ENCODE measurements at places on chromosomes 11 and 22.

DNA sequence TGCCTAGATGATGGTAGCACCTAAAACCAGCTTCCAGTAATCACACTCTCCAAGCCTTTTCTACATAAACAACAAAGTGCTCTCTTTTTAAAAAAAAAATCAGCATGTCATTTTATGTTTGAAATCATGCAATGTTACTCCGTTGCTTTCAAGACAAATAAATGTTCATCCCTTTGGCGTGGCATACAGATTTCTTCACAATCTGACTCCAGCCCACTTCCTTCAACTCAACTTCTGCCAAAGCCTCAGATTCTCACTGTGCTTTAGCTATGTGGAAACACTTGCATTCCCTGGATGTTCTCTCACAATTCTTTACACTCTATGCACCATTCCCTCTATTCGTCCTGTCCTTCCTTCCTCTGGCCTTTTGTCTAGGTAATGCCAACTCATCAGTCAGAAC, 206.3 kb upstream of the BLID start:
- DNase-seq = no peak

DNA sequence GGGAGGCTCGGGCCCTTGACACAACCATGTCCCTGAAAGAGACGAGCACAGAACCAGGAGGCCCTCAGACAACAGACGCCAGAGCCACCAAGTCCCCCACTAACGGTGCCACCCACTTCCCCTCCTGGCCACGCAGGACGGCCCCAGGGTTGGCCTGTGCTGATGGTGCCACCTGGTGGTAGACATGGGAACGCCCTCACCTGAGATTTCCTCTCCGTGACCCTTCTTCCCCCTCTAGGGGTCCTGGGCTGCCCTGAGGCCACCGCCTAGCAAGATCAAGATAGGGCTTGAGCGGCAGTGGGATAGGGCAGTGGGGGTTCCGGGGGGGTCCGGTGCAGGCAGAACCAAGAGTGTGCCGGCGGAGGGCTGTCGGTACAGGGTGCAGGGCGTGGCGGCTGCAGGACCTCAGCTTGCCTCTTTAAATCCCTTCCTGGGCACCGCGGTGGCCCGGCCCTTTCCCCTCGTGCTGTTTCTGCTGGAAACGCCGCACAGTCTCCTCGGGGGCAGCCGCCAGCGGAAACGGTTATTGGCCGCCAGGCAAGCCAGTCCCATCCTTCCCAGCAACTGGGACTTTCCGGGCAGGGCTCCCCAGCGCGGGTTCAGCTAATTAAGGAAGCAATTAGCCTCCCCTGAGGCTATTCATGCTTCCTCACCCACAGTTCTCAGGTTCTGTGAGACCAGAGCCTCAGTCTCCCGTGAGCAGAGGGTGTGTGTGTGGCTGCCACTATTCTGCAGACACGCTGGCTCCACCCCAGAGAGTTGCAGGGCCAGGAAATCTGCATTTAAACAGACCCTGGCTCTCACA, 5.5 kb upstream of the NFAM1 start:
- DNase-seq = peak; percentile 53

DNA sequence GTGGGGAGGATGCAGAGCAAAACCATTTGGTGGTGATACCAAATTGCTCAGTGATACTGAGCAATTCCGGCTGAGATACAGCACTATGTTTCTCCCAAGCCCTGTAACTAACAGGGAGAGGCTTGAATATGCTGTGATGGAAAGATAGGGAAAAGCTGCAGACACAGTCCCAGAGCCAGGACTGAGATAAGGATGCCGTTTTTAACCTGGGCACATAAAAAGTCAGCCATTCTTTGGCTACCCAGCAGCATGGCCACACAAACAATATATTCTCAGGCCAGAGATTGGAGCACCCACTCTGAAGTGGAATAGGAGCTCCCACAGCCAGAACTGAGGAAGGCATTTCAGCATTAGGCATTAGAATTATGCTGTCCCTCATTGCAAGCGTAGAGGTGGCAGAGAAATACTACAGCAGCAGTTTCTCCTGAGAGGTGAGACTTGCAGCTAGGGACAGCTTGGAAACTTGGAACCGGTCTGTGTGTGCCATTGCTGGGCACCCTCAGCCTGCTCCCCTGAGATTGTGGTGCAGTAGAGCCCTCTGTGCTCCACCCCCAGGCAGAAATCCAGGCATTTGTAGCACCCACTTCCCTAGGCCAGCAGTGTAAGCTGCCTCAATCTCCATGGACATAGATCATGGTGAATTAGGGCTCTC, 346.5 kb downstream of the TMEM135 start:
- no peak for DNase-seq

GRCh38 chr22:46490538-46490937, 46.9 kb downstream of the CELSR1 start:
- no peak for DNase-seq

DNA sequence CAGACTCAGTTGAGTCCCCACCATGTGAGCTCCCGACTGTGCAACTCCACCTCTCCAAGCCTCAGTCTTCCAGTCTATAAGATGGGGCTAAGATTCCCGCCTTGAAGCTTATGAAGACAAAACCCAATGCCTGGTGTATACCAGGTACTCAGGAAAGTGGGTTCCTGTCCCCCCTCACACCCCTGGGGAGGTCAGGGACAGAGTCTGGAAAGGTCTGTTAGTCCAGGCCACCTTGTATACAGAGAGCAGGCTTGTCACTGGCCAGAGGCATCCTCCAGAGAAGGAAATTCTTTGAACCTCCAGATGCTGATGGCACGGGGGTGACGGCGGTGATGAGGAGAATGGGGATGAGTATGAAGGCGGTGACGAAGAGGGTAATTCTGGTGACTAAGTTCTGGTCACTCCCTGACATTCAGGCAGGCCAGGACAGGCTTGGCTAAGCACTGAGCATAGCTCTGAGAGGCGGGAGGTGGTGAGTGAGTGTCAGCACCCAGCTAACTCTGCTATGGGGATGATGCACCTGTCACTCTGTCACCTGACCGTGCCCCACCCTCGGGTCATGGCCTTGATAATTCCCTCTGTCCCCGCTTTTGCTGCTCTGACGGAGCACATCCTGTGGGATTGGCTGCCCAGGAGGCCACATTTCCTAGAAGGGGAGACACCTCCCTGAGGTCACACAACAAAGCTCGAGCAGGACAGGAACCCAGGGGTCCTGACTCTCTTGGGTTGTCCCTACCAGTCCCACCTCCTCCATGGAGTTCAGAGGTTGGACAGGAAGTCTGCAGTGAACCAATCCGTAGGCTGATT, 30.9 kb upstream of the CSNK1E start:
- no peak for DNase-seq

DNA sequence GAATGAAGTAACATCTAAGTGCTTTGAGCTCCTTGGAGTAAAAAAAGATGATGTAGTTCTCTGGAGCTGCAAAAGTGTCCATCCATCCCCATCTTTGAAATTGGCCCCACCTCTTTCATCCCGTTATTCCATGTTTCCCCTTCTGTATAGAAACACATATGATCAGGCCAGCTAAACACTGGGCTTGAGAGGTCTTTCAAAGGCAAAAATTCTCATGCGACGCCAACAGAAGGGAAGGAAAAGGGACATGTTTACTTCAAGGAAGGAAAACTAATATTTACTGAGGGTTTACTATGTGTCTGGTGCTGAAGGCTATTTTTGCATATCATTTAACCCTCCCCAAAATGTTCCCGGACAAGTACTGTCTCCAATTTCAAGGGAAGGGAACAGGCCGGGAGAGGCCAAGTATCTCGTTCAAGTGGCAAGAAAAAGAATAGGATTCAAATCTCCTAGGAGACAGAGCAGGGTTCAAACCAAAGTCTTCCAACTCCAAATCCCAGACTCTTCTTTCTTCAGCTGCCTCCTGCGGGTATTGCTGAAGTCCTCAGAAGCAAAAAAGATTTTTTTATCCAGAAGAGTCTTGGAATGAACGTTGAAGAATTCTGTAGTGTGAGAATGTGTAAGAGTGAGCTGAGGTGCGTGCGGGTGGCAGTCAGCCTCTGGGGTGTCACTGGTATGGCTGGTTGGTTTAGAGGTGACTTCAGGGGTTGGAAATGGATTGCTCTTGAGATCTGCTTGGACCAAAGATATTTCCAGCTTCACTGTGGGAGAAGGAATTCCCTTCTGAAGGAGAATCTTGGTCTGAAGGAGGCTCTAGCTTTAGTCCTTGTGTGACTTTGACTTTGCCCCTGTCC, 10.1 kb downstream of the TECTA start:
- DNase-seq = no peak

- DNase-seq = no peak
Measured at GRCh38 chr11:13333456-13333957, 55.9 kb downstream of the BMAL1 start.

DNA sequence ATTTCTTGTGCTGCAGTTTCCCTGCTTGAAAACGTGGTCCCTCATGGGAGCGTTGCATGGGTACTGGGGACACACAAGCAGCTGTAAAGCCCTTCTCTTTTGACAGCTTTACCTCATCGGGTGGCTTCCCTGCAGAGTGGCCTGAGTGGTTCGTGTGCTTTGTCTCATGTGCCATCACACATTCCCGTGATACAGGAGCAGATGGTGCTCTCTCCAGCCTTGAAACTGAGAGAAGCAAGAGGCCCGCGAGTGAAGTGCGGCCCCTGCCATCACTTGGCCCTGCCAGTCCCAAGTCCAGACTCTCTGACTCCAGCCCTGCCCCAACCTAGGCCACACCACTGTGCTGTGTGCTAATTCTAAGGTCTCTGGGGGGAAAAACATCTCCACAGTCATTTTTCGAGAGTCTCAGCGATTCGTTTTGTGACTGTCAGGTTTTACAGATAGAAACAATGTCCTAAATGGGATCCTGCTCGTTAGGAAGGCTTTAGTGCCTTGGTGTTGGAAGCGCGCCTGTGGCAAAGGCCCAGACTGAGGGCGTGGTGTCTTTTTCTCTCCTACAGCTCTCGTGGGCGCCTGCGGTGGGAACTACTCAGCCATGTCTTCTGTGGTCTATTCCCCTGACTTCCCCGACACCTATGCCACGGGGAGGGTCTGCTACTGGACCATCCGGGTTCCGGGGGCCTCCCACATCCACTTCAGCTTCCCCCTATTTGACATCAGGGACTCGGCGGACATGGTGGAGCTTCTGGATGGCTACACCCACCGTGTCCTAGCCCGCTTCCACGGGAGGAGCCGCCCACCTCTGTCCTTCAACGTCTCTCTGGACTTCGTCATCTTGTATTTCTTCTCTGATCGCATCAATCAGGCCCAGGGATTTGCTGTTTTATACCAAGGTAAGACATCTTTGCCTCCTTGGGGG, 64.2 kb downstream of the KREMEN1 start:
- DNase-seq = no peak

- DNase-seq = peak; percentile 96
Measured at GRCh38 chr22:35561796-35562526, 21.3 kb downstream of the RASD2 start.

GRCh38 chr11:107844041-107844440, 14.5 kb downstream of the SLC35F2 start:
- DNase-seq = no peak

DNA sequence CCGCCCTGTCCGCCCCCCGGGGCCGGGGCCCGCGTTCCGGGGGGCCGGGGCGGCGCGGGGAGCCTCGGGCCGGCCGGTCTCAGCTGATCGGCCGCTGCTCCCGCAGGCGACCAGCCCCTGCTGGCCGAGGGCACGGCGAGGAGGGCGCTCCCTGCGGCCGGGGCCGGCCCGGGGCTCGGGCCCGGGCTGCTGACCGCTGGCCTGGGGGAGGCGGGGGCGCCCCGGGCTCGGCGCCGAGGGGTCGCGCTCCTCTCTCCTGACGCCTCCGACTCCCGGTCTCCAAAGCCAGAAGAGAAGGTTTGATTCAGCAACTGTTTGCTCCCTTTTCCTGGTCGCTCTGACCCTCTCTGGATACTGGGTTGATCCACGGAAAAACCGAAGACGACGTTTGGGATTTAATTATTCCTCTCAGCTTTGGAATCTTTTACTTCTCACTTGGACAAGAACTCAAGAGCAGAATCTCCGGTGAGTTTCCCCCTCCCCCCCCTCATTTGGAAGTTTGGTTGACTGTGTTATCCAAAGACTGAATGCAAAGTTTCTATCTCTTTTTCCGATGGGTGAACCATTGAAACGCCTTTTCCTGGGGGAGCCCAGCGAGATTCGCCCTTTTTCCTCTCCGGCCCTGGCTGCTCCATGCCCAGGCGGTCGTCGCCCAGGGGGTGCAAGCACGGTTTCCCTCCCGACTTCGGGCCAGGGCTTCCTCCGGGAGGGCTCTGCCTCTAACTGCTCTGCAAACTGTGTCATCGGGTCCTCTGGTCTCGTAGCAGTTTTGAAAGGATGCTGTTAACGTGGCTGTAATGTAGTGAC, 725 bp downstream of the KDM2A start:
- DNase-seq = no peak

GRCh38 chr22:46068593-46069491, 81.5 kb upstream of the PPARA start:
- DNase-seq = no peak

DNA sequence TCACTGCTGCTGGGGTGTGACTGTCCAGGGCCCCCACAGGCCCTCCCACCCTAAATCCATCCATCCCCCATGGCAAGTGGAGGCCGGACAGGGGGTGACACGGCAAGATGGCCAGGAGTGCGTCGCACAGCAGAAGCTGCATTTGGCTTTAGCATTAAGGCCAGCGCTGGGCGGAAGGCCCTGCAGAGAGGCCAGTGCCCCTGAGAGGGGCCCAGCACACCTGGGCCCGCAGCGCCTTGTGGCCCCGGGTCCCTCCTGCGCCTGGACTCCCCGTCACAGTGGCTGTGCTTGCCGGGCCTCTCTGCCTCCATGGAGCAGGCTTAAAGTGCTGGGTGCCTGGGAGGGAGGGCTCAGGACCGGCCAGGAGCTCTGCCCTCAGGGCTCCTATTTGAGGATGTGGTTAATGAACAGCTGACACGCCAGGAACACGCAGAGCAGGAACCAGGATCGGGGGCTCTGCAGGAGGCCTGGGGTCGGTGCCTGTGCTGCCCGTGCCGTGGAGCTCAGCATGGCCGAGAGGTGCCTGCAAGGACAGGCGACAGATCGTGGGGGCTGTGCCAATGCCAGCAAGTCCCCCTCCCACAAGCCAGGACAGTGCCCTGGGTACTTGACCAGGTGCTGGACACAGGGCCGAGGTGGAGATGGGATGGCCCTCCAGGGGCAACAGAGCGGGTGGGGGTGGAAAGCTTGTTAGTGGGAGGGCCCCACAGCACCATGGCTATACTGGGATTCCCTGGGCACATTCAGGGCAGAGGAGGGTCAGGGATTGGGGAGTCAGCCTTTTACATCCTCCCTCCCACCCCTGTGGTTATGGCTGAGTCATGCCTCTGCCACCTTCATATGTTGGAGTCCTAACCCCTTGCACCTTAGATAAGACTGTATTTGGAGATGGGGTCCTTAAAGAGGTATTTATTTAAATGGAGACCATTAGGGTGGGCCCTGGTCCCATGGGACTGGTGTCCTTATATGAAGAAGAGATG, 30.9 kb upstream of the CARS1 start:
- no peak for DNase-seq

GRCh38 chr11:121904148-121904547, 211.9 kb downstream of the BLID start:
- no peak for DNase-seq

- DNase-seq = no peak
Measured at GRCh38 chr11:96827164-96827563, 437.4 kb downstream of the JRKL start.
